Activated effector memory CD4-positive, alpha-beta T cell treated with anti-CD3 and anti-CD28 coated beads, Interleukin-2, amount 50 U/mL, for 16 hours (primary cell): ENCODE measurements at places on chromosomes 3 and 15.

DNA sequence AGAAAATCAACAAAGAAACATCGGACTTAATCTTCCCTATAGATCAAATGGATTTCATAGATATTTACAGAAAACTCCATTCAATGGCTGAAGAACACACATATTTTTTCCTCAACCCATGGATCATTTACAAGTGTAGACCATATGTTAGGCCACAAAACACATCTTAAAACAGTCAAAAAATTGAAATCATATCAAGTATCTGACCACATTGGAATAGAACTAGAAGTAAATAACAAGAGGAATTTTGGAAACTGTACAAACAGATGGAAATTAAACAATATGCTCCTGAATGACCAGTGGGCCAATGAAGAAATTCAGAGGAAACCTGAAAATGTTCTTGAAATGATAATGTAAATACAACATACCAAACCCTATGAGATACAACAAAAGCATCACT lies 323.1 kb upstream of the GPR149 start:
- no peak for DNase-seq

DNA sequence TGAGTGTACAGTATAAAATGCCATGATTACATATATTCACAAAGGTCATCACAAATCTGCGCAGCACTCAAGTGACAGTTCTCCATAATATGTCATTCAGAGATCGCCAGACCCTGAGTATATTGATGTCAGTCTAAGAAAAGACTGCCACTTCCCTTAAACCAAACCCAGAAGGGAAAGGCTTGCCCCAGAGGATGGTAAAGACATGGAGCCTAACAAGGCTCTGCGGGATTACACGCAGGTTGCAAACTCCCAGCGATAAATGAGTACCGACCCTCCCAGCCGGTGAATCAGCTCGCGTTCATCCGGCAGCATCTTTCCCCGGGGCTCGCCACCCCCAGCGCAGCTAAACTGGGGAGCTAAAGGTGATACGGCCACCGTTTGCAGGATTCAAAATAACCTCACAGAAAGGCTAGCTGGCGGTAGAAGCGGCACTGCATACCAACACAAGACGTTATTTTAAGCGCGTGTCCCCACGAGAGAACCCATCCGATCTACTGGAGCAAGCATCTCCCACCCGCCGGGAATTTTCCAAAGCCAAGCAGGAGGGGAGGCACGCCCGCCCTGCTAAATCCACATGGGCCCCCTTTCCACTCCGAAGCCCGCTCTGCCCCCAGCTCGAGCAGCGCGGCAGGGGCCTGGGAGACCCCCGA lies 643 bp downstream of the MYO5A start:
- peak; percentile 82 for DNase-seq

GRCh38 chr3:57706462-57706861 lies 13.6 kb upstream of the DENND6A start:
- DNase-seq: no peak

DNA sequence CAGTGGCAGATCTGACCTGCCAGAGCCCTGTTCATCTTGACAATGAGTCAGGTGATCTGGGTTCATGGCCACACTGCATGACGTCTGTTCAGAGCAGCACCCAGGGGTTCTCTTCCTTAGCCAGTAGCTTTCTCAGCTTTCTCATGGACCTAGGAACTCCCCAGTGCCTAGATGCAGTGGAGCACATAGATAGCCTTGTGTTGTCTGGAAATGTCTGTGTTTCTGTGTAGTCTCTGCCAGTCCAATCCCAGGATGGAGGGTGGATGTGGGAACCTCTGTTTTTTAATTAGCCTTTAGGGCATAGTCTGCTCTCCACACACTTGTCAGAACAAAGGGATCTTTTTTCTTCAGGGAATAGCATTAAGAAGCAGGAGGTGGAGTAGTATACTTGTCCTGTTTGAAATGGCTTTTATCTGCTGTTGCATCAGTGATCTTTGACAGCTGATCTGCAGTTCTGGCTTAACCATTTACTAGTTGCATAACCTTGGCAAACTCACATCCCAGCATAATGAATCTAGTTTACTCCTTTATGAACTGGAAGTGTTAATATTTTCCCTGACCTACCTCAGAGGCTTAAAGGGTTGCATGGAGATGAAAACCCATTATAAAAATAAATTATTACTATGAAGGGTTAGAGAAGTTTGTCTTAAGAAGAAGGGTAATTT lies 16.1 kb upstream of the CACNA1D start:
- no peak for DNase-seq

DNA sequence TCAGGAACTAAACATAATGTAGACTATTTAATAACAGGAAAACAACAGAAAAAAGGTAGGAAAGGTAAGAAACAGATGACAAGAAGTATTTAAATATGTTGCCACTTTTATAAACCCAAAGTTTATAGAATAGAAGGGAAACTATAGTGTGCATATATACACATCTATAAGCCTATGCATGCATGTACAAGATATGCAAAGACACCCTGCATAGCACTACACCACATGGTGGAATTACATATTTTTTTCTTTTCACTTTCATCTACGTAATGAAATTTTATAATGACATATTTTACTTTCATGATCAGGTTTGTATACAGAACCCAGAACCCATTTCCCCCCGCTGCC lies 136.8 kb downstream of the MEX3B start:
- DNase-seq: no peak

GRCh38 chr15:42576040-42576594 lies 711 bp downstream of the STARD9 start:
- DNase-seq: no peak

- DNase-seq: no peak
Measured at GRCh38 chr3:20930034-20930433, 744.0 kb upstream of the SGO1 start.

DNA sequence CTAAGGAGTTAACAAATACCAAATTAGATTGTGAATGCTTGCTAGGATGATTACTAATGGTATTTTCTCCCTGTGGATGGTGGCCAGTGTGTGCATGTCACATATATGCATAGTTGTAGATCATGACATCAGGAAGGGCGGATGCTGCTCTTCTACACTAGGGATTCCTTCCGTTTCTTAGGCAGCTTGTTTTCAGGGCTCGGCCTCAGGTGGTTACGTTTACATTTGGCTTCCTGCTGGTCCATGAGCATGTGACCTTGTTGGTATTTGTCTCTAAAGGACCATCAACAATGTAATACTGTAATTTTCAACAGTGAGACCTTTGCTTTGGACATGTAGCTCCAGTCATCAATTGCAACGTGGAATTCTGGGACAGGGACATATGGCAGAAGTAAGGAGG lies 221.4 kb downstream of the NR1D2 start:
- no peak for DNase-seq

GRCh38 chr3:145070795-145071194 lies 1090.2 kb downstream of the PLOD2 start:
- no peak for DNase-seq

DNA sequence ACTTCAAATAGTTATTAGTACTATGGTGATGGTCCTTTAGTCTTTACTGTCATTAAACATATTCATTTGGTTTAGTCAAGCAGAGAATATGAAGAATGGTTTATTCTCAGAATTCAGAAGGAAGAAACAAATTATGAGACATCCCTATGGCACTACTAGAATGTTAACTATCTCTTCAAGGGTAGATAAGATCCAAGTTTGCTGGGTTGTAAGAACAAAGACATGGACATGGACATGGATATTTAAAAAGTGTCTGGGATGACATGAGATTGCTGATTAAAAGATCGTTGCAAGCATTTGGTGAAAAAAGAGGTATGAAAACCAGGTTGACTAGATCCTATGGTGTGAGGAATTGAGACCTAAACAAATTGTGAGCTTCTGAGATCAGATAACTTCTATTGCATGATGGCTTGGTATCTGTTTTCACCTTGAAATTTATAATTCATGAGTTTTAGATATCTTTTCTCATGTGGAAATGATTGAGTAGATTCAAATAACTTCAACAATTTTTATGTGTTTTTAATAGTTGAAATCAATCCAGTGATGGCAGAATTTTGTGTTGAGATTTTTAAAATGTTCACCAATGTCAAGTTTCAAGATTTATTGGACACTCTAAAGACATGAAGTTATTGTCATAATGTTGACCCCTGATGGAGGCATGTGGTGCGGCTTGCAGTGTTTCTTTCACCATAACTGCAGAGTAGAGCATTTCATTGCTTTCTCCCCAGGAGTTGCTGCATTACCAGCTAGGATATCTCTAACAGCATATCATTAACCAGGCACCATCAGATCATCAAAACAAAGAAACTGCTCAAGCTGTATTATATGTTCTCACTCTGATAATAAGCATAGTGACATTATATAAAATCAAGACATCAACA lies 72.6 kb downstream of the NAALADL2 start:
- DNase-seq: no peak
